Type B pancreatic cell (in vitro differentiated cells): ENCODE measurements at places on chromosomes 12 and 14.

GRCh38 chr14:79278798-79279644 lies 932.3 kb downstream of the DIO2 start:
- H3K27me3 ChIP-seq, result peaks cover 69% of the 10 kb centered on the region
- peak; percentile 85 for DNase-seq
- peak overlapping the region; percentile 99 for H3K4me3 ChIP-seq
- peaks cover 40% of the 10 kb centered on the region for H3K4me1 ChIP-seq

GRCh38 chr12:1760566-1761382 lies 59.6 kb upstream of the LRTM2 start:
- no peak overlapping the region for H3K27ac ChIP-seq
- DNase-seq, result no peak
- H3K4me1 ChIP-seq, result peaks cover 3% of the 10 kb centered on the region
- H3K27me3 ChIP-seq, result no peaks in the 10 kb centered on the region

DNA sequence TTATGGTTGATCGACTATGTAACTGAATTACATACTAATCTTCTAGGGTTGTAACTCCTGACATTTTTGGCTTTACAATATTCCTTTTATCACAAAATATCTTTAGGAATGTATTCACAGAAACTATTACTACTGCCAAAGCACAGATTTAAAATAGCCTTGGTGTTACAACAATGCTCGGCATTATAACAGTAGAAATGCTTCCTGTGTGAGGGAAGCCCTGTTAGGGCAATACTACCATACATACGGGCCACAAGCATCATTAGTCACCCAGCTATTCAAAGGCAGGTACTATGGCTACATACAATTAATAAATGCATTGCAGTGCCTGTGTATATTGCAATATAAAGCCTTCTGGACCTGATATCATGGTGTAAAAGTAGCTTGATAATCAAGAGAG lies 517.8 kb downstream of the C12orf50 start:
- H3K27me3 ChIP-seq, result no peaks in the 10 kb centered on the region
- no peak overlapping the region for H3K4me3 ChIP-seq
- H3K27ac ChIP-seq, result no peak overlapping the region
- H3K4me1 ChIP-seq, result peaks cover 16% of the 10 kb centered on the region

- no peaks in the 10 kb centered on the region for H3K27me3 ChIP-seq
- peaks cover 12% of the 10 kb centered on the region for H3K36me3 ChIP-seq
- peak overlapping the region; percentile 81 for H3K4me3 ChIP-seq
- peaks cover 41% of the 10 kb centered on the region for H3K4me1 ChIP-seq
- peak overlapping the region; percentile 41 for H3K27ac ChIP-seq
- no peak for DNase-seq
Observed at GRCh38 chr14:21093769-21094681, 4.4 kb downstream of the ZNF219 start.

- no peak for DNase-seq
- no peaks in the 10 kb centered on the region for H3K36me3 ChIP-seq
Observed at GRCh38 chr14:33899723-33900341, 51.0 kb downstream of the EGLN3 start.

DNA sequence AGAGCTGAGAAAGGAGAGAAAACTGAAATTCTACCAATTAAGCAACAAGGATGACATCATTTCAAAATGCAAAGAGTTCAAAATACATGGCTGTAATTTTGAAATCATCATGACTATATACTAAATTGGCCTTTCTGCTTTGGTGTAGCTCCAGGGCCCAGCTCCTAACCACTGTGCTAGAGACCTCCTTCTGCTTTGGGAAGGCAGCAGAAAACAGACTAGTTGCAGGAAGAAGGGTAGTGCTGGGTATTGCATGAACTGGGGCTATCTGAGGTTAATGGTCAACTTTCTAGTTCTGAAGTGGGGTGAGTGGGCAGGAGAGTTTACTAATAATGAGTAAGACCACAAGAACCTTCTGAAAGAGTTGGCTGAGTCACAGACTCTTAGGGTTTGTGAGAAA lies 66.2 kb downstream of the PTGER2 start:
- H3K4me3 ChIP-seq, result no peak overlapping the region
- no peaks in the 10 kb centered on the region for H3K4me1 ChIP-seq
- no peak overlapping the region for H3K27ac ChIP-seq
- no peaks in the 10 kb centered on the region for H3K36me3 ChIP-seq

- peaks cover 24% of the 10 kb centered on the region for H3K27me3 ChIP-seq
- H3K4me1 ChIP-seq, result no peaks in the 10 kb centered on the region
- H3K36me3 ChIP-seq, result no peaks in the 10 kb centered on the region
- no peak overlapping the region for H3K27ac ChIP-seq
- no peak overlapping the region for H3K4me3 ChIP-seq
Observed at GRCh38 chr12:118436986-118437385, 60.6 kb downstream of the SUDS3 start.

- no peak overlapping the region for H3K4me3 ChIP-seq
- peaks cover 15% of the 10 kb centered on the region for H3K36me3 ChIP-seq
- no peaks in the 10 kb centered on the region for H3K27me3 ChIP-seq
- no peak overlapping the region for H3K27ac ChIP-seq
Observed at GRCh38 chr12:32467959-32468863, 68.9 kb downstream of the FGD4 start.

DNA sequence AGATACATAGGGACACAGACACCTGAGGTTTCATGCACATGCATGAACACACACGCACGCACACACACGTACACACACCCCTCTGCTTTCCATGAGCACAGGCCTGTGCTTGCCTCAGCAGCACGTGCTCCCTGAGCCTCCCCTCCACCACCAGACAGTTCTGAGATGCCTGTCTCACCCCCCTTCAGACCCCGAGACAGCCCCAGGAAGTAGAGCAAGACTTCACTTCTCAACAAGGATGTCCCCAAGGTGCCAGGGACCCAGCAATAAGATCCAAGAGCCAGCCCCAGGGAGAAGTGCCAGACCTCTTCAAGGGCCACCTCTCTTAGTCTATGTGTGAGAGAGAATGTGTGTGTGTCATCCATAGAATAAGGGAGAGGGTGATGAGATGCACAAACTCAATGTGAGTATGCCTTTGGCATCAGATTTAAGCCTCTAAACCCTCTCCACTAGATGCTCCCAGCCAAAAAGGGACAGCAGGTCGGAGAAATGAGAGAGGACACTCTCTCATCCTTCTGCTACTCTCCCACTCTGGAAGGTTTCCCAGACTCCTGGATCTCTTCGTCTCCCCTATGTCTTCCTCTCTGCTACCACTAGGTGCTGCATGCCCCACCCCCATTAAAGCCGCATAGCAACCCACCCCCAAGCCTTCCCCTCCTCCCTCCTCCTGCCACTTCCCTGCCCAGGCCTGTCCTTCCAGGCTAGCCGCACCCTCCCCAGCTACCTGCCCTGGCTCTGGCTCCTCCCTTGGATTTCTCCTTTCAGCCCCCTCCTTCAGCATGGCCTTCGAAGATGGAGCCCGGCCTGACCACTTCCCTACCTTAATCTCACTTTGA lies 7.7 kb downstream of the RARG start:
- H3K4me1 ChIP-seq, result peaks cover 49% of the 10 kb centered on the region
- H3K36me3 ChIP-seq, result peaks cover 5% of the 10 kb centered on the region
- peaks cover 5% of the 10 kb centered on the region for H3K27me3 ChIP-seq
- peak overlapping the region; percentile 94 for H3K27ac ChIP-seq
- no peak for DNase-seq
- peak overlapping the region; percentile 75 for H3K4me3 ChIP-seq

- peaks cover 63% of the 10 kb centered on the region for H3K4me1 ChIP-seq
- H3K27me3 ChIP-seq, result no peaks in the 10 kb centered on the region
- H3K36me3 ChIP-seq, result no peaks in the 10 kb centered on the region
Observed at GRCh38 chr12:47808050-47808449, 11.7 kb downstream of the HDAC7 start.

GRCh38 chr14:100691395-100692056 lies 35.2 kb upstream of the DLK1 start:
- peaks cover 60% of the 10 kb centered on the region for H3K4me1 ChIP-seq
- DNase-seq, result no peak
- peaks cover 35% of the 10 kb centered on the region for H3K27me3 ChIP-seq
- H3K27ac ChIP-seq, result peak overlapping the region; percentile 69
- no peak overlapping the region for H3K4me3 ChIP-seq
- no peaks in the 10 kb centered on the region for H3K36me3 ChIP-seq

- peak within 1 kb of the TSS; percentile 93 for H3K4me3 ChIP-seq
- DNase-seq, result peak; percentile 75
- peak within 1 kb of the TSS; percentile 48 for H3K27ac ChIP-seq
- peaks cover 3% of the 10 kb centered on the region for H3K36me3 ChIP-seq
- H3K27me3 ChIP-seq, result peaks cover 56% of the 10 kb centered on the region
Observed at GRCh38 chr12:47079468-47079980, at the start of the genes AMIGO2 and PCED1B. Gene AMIGO2 (minus strand): TSS chr12:47079959. CDS start chr12:47079002, 957 bp downstream. Gene PCED1B (plus strand): TSS chr12:47079621. CDS start chr12:47235064, 155,443 bp downstream.

- no peak for DNase-seq
- no peaks in the 10 kb centered on the region for H3K27me3 ChIP-seq
- H3K27ac ChIP-seq, result peak overlapping the region; percentile 79
- peaks cover 29% of the 10 kb centered on the region for H3K4me1 ChIP-seq
- H3K36me3 ChIP-seq, result peaks cover 9% of the 10 kb centered on the region
- no peak overlapping the region for H3K4me3 ChIP-seq
Observed at GRCh38 chr12:62703011-62703380, 232.0 kb downstream of the PPM1H start.

GRCh38 chr14:70282666-70283065 lies 76.8 kb downstream of the COX16 start:
- no peak for DNase-seq
- H3K36me3 ChIP-seq, result no peaks in the 10 kb centered on the region
- H3K27ac ChIP-seq, result no peak overlapping the region

- peaks cover 42% of the 10 kb centered on the region for H3K4me1 ChIP-seq
- peak overlapping the region; percentile 79 for H3K27ac ChIP-seq
- H3K4me3 ChIP-seq, result peak overlapping the region; percentile 92
- DNase-seq, result no peak
Observed at GRCh38 chr12:124566161-124566996, 1.0 kb downstream of the NCOR2 start.

DNA sequence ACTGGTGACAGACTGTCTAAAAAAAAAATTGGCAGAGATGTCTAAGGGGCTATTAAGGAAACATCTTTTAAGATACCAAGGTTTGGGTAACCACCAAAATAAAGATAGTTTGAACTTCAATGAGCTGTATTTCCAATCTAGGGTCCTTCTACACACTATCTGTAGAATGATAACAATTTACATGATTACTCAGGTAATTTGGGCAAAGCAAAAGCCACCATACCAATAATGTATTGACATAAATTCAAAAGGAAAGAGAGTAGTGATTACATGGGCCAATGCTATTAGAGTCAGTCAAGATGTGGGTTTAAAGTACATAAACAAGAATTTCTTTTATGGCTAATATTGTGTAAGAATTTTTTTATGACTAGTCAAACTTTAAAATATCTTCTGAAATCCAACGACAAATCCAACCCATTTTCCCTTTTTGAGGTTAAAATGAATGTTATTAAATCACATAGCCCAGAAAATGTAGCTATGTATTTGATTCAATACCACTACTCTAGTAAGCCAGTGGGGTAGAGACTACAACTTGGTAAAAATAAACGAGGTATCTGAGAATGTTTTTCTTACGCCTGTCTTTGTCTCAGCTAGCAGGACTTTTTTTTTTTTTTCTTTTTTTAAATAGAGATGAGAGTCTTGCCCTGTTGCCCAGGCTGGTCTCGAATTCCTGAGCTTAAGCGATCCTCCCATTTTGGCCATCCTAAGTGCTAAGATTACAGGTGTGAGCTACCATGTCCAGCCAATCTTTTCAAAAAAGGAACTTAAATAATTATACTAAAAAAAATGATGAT lies 10.4 kb downstream of the PNN start:
- DNase-seq, result no peak
- no peak overlapping the region for H3K4me3 ChIP-seq
- H3K4me1 ChIP-seq, result no peaks in the 10 kb centered on the region
- no peak overlapping the region for H3K27ac ChIP-seq

DNA sequence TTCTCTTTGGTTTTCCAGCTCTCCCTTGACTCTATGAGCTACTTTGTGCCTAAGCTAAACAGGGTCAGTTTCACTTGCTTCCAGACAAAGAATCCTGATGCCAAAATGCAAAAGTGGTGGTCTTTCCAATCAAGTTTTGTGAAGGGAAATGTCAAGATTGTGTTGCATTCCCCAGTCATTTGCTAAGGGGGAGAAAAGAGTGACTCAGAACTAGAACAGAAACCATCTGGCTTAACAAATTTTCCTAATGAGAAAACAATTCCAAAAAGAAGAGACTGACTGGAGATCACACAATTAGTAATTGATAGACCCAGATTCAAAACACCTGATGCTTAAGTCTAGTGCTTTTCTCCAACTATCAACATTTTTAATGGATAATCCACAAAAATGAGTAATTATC lies 235.1 kb upstream of the DIO2 start:
- no peak for DNase-seq
- no peak overlapping the region for H3K4me3 ChIP-seq
- H3K36me3 ChIP-seq, result peaks cover 7% of the 10 kb centered on the region

GRCh38 chr14:24058260-24058950 lies 6.6 kb downstream of the CARMIL3 start:
- no peak for DNase-seq
- no peaks in the 10 kb centered on the region for H3K36me3 ChIP-seq
- H3K27ac ChIP-seq, result no peak overlapping the region
- peaks cover 4% of the 10 kb centered on the region for H3K4me1 ChIP-seq
- peaks cover 10% of the 10 kb centered on the region for H3K27me3 ChIP-seq

DNA sequence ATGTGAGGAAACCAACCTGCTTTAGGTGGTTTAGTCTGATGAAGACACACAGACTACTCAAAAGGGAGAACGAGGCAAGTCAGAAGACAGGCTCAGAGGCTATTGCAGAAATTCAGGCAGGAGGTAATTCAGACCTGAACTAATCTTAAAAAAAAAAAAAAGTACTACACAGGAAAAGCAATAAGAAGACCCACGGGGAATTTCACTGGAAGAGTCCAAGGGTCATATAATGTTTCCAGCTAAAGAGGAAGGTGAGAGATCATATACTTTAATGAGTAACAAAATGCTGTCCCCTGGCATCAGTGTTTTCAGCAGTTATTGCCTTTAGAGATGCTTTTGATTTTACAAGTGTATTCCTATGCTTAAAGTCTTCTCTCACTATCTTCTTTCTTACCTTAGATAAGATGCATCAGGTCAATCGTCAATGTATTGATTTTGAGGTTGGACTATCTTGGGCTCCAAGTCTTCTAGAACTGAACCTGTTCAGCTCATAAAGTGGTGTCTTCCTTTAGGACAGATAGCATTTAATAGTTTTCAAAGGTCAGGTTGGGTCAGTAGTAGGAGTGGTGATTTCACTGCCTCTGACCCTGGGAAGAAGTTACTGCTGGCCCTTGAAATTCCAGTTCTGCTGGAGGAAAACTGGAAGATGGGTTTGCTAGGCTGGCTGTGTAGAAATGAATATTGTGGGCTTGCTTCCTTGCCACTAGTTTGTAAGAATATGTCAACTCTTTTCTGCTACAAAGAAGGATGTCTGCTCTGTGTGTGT lies 60.0 kb downstream of the FAR2 start:
- H3K27me3 ChIP-seq, result no peaks in the 10 kb centered on the region
- DNase-seq, result no peak
- no peaks in the 10 kb centered on the region for H3K4me1 ChIP-seq
- no peak overlapping the region for H3K4me3 ChIP-seq

DNA sequence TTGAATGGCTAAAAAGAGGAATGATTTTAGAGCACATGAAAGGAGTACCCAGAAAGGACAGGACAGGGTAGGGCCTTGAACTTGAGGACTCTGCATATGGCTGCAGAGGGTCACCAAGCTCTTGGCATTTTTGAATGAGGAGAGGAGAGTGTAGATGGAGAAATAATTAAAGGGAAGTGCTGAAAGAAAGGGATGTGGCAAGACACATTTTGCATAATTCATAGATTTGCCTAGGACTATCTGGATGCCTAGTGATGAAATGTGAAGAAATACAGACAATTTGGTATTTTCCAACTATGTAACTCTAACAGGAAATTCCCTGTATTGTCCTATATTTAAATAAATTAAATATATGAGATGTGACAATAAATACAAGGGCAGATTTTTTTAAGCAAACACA lies 27.5 kb upstream of the MDM1 start:
- no peaks in the 10 kb centered on the region for H3K27me3 ChIP-seq
- DNase-seq, result no peak
- peaks cover 19% of the 10 kb centered on the region for H3K4me1 ChIP-seq
- H3K27ac ChIP-seq, result no peak overlapping the region
- no peak overlapping the region for H3K4me3 ChIP-seq
- no peaks in the 10 kb centered on the region for H3K36me3 ChIP-seq
